ENCODE measurements at places on chromosomes 1 and 21.

DNA sequence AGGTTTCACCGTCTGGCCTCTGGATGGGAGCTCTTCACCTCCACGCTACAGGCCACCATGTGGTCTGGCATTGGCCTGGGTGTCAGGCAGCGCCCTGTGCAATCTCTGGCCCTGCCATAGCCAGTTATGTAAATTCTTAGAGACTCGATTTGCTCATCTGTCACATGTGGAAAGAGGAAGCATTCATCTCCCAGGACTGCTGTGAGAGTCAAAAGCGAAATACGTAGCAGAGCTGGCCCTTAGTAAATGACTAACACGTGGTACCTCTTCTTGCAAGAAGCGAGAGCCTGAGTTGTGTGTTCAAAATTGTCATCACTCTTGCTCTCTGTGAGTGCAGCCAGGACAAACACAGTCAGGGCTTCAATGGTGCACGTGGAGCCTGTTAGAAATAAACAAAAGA, 159.0 kb upstream of the BACE2 start:
- no peak for DNase-seq

DNA sequence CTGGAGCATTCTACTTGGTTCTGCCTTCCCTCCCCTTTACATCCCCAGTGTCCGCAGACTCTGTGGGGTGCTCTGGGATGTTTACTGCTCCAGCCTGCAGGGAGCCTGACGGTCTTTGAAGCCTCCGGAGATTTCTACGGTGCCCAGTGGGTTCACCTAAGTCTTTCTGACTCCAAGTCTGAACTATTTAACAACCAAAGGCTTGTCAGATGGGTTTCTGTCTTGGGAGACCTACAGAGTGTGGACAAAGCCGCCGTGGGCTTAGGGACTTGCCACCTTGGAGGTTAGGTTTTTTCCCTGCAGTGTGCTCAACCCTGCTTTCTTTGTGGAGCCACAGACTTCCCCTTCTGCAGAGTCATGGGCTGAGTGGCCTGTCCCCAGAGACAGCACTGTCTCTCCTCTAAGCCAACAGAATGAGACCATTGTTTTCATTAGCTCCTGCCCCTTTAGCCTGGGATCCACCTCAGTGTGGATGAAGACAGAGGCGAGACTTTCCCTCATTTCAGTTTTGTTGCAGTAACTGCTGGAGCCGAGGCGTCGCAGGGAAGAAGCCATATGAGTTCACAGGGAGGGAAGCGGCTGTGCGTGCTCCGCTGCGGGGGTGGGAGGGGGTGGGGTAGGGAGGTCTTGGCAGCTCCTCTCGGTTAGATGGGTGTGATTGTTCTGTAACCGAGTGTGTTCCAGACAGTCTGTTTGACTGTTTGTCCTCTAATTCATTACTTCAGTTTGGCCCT, 120.7 kb downstream of the CNIH3 start:
- no peak for DNase-seq

DNA sequence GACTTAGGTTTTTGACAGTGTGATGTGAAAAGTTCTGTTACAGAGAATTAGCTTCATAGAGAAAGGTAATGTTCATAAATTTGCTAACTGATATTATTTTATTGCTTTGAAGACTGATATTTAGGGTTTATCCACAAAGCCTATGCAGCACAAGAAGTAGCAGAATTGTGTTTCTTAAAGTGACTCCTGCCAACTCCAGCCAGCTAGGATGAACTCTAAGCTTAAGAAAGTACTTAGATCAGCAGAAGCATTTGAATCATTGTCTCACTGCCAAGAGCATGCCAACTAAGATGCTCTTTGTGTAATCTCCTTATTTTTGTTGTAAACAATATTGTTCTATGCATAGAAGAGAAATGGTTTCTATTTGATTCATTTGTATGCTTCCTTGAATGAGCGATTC, 589.4 kb upstream of the ADGRL4 start:
- no peak for DNase-seq

DNA sequence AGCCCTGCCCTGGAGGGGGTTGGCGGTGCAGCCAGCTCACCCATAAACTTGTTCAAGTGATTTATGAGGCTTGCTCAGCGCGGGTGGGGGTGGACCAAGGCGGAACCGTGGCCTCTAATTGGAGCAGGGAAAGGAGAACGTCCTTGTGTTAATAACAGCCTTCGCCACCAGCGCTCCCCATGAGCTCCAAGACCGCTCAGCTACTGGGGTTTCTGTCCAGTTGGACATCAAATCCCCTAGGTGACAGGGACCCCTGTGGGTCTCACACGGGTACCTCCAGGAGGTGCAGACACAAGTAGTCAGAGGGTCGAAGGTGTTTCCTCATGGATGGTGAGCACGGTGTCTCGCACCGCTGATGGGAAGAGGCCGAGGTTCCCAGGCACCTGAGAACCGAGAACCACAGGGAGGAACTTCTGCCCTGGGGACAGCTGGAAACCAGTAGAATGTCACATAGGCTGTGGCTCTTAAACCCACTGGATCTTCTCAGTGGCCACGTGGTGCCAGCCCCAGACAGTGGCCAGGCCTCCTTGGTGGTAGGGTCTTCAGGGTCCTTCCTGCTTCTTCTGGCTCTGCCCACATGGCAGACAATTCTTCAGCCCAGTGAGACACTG, 3.7 kb upstream of the ACTRT2 start:
- no peak for DNase-seq

DNA sequence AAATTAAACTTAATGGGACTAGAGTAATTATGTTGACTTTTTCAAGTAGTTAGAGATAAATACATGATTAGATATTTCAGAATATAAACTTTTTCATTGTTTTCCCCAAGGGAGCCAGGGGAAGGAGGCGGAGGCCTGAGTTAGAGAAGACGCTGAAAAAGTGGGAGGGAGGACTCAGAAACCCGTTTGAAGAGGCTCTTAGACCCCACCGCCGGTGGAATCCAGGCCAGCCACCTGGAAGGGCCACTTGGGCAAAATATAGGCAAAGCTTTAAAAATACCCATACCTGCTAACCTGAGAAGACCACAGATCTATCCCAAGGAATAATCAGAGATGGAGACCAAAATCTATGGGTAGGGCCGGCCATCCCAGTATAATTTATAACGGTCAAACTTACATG, 242.6 kb downstream of the PTPRU start:
- DNase-seq, result no peak

GRCh38 chr1:173871500-173871899, 3.3 kb downstream of the ZBTB37 start:
- no peak for DNase-seq

GRCh38 chr1:94723894-94724293, 96.3 kb upstream of the SLC44A3 start:
- DNase-seq, result no peak

- DNase-seq, result no peak
These were observed 810 bp upstream of the HLX start for GRCh38 chr1:220878191-220879075.

GRCh38 chr1:57987523-57987922, 559.0 kb downstream of the OMA1 start:
- DNase-seq, result no peak

GRCh38 chr1:81129776-81130175, 671.0 kb upstream of the ADGRL2 start:
- DNase-seq, result no peak

GRCh38 chr1:182587666-182588499, 1.2 kb downstream of the RNASEL start:
- no peak for DNase-seq

DNA sequence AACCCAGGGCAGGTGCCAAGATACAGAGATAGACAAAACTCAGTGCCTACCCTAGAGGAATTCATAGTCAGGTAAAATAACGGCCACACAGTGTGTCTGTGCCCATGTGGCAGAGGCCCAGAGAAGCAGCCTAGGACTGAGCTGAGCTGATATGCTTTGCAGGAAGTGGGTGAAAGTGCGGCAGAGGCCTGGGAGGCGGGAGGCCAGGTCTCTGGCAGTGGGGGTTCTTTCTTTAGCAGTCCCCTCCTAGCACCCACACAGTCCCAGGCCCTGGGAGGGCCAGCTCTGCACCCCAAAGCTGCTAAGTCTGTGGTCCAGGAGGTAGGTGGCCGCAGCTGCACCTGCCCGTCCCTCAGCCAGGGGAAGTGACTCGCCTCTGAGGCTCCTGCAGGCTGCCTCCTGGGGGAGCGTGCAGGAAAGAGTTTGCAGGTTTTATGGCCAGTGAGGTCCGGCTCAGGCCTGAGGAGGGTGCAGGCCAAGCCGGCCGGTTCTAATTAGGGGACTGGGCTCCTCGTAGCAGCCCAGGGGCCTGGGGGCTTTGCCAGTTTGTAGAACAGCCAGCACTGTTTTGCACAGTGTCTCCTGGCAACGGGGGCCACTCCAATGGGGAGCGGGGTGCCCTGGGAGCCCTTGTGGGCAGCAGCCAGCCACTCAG, 107.9 kb downstream of the SPSB1 start:
- peak; percentile 36 for DNase-seq

GRCh38 chr1:86380257-86380861, 15.8 kb downstream of the ODF2L start:
- peak; percentile 41 for DNase-seq
